ENCODE measurements at places on chromosomes 6 and 20.

- DNase-seq, result no peak
These were observed 129.1 kb downstream of the SASH1 start for GRCh38 chr6:148471624-148472159.

- no peak for DNase-seq
These were observed 78.3 kb downstream of the SCAND1 start for GRCh38 chr20:35876033-35876320.

GRCh38 chr6:33313105-33313708 lies 671 bp downstream of the TAPBP start:
- DNase-seq, result peak; percentile 18

GRCh38 chr6:66986940-66987339 lies 1279.9 kb upstream of the EYS start:
- no peak for DNase-seq

- no peak for DNase-seq
These were observed 61.6 kb downstream of the RPRD1B start for GRCh38 chr20:38095017-38095686.

- DNase-seq, result no peak
These were observed 163.1 kb downstream of the IBTK start for GRCh38 chr6:82084324-82084920.

GRCh38 chr6:149284904-149285303 lies 32.6 kb upstream of the TAB2 start:
- DNase-seq, result no peak

- DNase-seq, result no peak
These were observed 31.5 kb downstream of the POM121L2 start for GRCh38 chr6:27280540-27281000.

- no peak for DNase-seq
These were observed 19.9 kb downstream of the SPTLC3 start for GRCh38 chr20:13028673-13029072.

DNA sequence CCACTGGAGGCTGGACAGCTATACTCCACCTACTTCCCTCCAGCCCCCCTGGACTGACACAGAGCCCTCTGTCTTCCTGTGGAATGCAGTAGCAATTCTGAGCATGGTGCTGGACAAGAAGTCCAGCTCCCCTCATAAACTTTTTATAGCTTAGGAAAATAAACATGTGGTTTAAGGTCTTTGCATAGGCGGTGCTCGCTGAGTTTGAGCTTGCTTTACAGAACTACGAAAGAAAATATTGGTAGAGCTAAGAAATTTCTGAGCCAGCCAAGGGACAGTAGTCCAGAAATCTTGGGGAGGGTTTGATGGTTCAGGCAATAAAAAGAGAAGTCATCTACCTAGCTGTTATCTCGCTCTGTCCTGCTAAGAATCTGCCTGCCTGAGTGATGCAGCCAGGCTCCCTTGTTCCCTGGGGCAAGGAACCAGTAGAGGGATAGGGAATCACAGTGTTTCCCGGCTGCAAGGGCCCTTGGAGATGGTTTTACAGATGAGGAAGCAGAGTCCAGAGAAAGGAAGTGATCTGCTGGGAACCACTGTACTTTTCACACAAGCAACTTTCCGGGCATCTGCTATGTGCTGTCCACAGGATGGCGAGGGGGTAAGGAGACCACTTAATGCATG lies 343.4 kb downstream of the CDC5L start:
- DNase-seq, result no peak

GRCh38 chr6:158285656-158286021 lies 26.6 kb upstream of the TULP4 start:
- no peak for DNase-seq

DNA sequence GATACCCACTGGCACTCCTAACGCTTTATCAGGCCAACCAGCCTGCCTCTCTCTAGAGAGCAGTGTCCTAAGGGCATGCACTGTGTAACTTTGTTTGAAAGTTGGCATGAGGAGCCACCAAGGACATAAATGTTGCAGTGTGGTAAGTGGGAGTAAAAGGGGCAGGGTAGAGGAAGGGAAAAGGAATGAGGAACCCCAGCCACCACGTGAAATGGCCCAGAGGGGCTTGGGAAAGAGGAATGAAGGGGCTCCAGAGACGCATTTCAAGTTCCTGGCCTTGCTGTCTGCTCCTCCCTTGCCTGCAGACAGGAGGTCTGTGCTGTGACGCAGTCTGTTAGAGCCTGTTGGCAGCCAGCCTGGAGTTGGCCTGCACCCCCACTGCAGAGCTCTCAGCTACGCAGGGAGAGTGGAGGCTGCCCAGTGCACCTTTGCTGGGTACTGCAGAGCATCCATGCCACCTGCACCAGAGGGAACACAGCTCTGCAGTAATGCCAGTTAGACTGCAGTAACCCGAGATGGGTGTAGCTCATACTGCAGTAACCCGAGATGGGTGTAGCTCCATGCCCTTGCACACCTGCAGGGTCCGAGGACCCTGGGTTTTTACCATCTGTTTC lies 86.8 kb upstream of the SNAP25 start:
- no peak for DNase-seq

DNA sequence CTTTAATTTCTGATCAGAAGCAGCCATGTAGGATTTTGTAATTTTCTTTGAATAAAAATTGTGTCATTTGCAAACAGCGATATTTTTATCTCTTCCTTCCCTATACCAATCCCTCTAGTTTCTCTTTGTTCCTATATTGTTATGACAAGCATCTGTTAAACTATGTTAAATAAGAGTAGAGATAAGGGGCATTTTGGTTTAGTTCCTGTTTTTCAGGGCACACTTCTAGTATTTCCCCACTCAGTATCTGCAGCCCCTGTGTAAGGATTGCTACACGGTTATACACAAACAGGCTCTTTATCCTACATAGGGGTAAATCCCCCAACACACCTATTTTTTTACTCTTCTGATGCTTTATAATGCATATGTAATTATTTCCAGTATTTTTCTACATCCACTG lies 42.1 kb downstream of the TRERF1 start:
- no peak for DNase-seq

GRCh38 chr6:109788687-109789086 lies 97.6 kb downstream of the FIG4 start:
- DNase-seq, result no peak

- DNase-seq, result no peak
These were observed 80.1 kb downstream of the FYN start for GRCh38 chr6:111792914-111793700.

- DNase-seq, result no peak
These were observed 20.2 kb downstream of the FBXL4 start for GRCh38 chr6:98927534-98927933.

- DNase-seq, result no peak
These were observed 12.9 kb upstream of the HIVEP1 start for GRCh38 chr6:11999246-11999645.

DNA sequence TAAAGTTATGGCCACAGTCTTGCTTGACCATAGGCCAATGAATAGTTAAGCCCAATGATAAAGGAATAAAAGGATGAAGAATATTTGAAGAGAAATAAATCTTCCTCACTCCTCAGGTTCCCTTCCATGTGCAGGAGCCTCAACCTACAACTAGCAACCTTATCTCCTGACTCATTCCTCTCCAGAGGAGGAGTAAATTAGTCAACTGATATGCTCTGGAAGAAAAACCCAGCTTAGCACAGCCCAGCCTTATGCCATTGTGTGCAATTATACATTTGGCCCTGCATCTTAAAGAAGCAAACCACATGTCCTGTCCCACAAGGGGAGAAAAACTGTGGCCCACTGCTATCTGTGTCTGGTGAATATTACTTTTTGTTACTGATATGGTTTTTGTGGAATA lies 82.1 kb downstream of the PHIP start:
- no peak for DNase-seq

All from T-cell (primary cell).